ENCODE measurements at places on chromosomes 7 and 10.

DNA sequence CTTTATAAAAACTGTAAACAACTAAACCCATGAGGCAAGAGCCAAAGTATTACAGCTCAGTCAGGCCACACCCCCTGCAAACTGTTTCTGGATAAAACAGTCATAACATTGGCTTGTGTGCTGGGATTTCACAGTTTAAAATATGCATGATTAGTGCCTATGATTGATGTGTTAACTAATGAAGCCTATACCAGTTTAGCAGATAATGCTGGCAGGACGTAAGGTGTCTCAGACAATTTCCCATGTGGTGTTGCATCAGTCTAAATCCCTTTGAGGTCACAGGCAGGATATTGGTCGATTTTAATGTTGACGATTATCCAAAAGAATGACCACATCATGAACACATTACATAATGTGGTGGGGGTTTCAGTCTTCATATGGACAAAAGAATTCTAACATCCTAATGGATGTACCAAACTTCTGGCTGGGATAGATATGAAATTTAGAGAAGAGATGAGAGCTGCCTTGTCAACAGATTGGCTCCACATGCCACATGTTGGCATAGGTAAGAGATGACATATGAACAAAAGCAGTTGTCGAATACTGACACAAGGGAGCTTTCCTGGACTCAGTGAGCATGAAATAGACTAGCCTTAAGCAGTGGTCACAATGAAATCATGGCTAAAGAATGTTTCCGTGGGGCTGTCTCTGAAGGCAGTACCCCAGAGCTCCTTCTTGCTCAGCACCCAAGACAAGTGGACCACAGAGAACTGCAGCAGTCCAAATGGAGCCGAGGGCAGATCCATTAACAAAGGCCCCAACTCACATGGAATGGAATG, 445.6 kb downstream of the GFRA1 start:
- no peak for DNase-seq

- no peak for DNase-seq
Measured at GRCh38 chr10:103889121-103889720, 28.8 kb downstream of the STN1 start.

GRCh38 chr7:150867605-150868004, 15.3 kb downstream of the AOC1 start:
- no peak for DNase-seq

GRCh38 chr7:19442016-19442785, 266.6 kb downstream of the POLR1F start:
- no peak for DNase-seq

- no peak for DNase-seq
Measured at GRCh38 chr10:133235932-133236331, 1.7 kb upstream of the VENTX start.

- no peak for DNase-seq
Measured at GRCh38 chr10:60093317-60093716, 187.0 kb upstream of the CCDC6 start.

DNA sequence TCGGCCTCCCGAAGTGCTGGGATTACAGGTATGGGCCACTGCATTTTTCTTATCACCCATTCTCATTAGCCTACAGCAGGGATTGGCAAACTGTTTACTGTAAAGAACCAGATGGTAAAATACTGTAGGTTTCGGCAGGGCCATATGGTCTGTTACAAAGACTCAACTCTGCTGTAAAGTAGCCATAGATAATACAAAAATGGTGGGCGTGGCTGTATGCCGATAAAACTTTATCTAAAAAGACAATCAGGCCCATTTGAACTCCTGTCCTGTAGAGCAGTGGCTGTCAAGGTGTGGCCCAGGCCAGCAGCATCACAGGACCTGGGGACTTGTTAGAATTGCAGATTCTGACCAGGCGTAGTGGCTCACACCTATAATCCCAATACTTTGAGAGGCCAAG, 134.3 kb downstream of the CUX1 start:
- DNase-seq: no peak

- no peak for DNase-seq
Measured at GRCh38 chr7:158442260-158442659, 145.4 kb downstream of the PTPRN2 start.

- DNase-seq: no peak
Measured at GRCh38 chr7:2220506-2220905, 12.2 kb downstream of the MAD1L1 start.

- no peak for DNase-seq
Measured at GRCh38 chr7:130942211-130942964, 208.4 kb upstream of the KLF14 start.

GRCh38 chr7:1906988-1907745, 237.1 kb downstream of the ELFN1 start:
- no peak for DNase-seq

- no peak for DNase-seq
Measured at GRCh38 chr7:33503736-33504135, 374.4 kb downstream of the BBS9 start.

DNA sequence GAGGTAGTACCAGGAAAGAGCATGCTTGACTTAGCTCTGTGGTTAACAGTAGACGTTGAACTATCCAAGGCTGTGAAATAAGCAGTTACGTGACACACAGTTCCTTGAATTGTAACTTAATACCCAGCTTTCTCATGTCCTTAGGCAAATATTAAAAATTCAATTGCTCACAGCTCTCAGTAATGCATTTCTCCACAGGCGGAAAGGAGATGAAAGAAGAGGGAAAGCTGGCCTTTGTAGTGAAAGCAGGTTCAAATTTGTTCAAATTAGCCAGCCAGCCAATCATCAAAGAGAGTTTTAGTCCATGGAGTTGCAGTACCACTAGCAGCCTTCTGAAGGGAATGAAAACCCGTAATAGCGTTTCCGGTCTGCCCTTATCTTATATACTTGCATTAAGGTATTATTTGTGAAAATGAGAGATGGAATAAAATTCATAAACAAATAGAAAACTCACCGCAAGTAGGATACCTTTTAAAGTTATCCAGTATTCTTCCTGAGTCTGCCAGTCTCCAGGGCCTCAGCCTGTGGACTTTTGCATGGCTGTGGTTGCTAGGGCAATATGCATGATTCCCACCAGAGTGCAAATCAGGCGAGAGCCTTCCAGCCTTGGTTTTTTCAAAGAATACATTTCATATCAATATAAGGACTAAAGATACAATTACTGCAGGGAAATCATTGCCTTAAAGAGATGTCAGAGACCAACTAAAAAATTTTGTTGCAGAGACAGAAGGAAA, 795.5 kb downstream of the TNS3 start:
- DNase-seq: no peak

GRCh38 chr10:114593816-114594468, 64.1 kb downstream of the ABLIM1 start:
- no peak for DNase-seq
